HFF-Myc (cell line): ENCODE measurements at places on chromosomes 16 and 17.
A peak's percentile ranks its signal among the peaks of the same experiment; 100 is the strongest.

GRCh38 chr17:31131299-31131698, 36.5 kb downstream of the NF1 start:
- no peak for DNase-seq

- DNase-seq, result no peak
These were observed 143.7 kb downstream of the CDH8 start for GRCh38 chr16:61892531-61892930.

DNA sequence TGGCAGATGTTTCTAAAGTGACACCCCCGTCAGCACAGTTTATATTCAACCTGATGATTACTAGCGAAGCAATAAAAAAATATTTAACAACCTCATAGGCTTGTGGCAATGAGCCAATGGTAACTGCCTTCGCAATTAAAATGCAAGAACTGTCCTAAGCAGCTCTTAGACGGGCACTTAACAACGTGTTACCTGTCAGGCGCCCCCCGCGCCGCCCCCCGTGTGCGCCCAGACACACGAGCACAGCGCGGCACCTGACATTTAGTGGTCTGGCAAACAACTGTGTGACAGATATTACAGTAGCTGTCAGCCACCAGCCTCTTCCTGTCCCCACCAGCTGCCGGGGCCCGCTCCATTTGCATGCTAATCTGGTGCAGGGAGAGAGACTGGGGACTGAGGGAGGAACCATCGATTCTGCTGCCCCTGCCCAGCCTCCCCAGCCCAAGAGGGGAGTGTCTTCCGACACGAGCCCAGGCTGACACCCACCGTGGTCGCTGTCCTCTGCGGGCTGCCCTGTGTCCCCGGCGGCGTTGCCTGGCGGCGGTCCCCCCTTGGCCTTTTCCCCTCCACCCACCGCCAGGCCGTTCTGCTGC, 12.7 kb downstream of the NDUFAF8 start:
- DNase-seq, result no peak

DNA sequence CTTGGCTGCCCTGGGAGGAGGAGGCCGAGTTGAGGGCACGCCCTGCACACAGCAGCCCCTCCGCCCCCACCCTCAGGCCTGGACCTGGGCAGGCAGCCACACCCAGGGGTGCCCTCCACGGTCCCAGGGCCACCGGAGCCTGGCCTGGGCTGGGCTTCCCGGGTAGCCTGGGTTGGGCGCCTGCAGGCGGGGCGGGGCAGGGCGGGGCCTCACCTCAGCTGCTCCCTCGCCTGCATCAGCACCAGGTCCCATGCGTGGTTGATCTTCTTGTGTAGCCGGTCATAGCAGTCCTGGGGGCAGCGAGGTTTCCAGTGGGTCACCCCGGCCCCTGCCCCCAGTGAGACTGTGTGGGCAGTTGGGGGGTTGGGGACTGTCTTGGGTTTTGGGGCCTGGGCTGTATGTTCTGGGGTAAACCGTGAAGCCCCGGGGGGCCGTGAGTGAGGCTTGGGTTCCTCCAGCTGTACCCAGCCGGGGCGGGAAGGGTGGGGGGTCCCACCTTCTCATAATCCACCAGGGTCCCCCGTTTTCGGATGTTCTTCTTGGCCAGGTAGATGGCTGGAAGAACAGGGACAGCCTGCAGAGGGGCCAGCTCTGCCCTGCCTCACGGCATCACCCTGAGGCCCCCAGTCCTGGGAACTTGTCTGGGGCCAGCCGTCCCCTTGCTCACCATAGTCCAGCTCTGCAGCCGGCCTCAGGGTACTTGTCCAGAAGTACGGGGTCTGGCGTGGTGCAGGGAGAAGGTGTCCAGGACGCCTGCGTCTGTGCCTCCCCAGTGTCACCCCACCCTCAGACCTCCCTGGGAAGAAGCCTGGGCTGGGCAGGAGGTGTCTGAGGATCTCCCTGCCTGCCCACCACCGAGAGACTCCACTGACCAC, 2.0 kb downstream of the RGS11 start:
- DNase-seq, result no peak

GRCh38 chr17:81665205-81666091, 957 bp downstream of the OXLD1 start:
- DNase-seq, result no peak

GRCh38 chr17:71438631-71439146, 682.1 kb upstream of the SOX9 start:
- DNase-seq, result peak; percentile 86

- DNase-seq, result peak; percentile 61
These were observed 21.5 kb upstream of the MMD start for GRCh38 chr17:55442953-55443683.
